ENCODE measurements at places on chromosomes 3 and 15. TPM values are rescaled to one million over a fixed set of nuclear protein-coding genes. Genes with fewer than 3 reads are reported as not detected.

CDHR4 gene
- total RNA-seq, result 0.26 TPM

TRPM1 gene
- total RNA-seq, result not detected

REC114 gene
- total RNA-seq, result not detected

AGBL1 gene
- not detected for total RNA-seq

GOLIM4 gene
- 21.0 TPM for total RNA-seq

GOLGA6D gene
- not detected for total RNA-seq

VILL gene
- total RNA-seq, result 10.4 TPM

LYSMD2 gene
- 8.0 TPM for total RNA-seq

NR1I2 gene
- 5.4 TPM for total RNA-seq

SEMA3G gene
- 13.2 TPM for total RNA-seq

HGD gene
- total RNA-seq, result 14.2 TPM

OR5AC2 gene
- not detected for total RNA-seq

CLCN2 gene
- total RNA-seq, result 7.5 TPM

CD80 gene
- total RNA-seq, result 0.26 TPM

NEK11 gene
- 10.2 TPM for total RNA-seq

GOLGA8J gene
- not detected for total RNA-seq

RARRES1 gene
- total RNA-seq, result 18.4 TPM

SPESP1 gene
- 2.1 TPM for total RNA-seq

EXD1 gene
- total RNA-seq, result not detected

CHRNB4 gene
- not detected for total RNA-seq

CPA3 gene
- 5.7 TPM for total RNA-seq

PLAAT1 gene
- total RNA-seq, result not detected

MNS1 gene
- 1.6 TPM for total RNA-seq

MORC1 gene
- total RNA-seq, result not detected

ARHGEF26 gene
- 17.1 TPM for total RNA-seq

SLC28A2 gene
- total RNA-seq, result not detected

SLC2A2 gene
- total RNA-seq, result 2.9 TPM

CLRN1 gene
- not detected for total RNA-seq

DNAH1 gene
- 14.8 TPM for total RNA-seq

LXN gene
- 3.3 TPM for total RNA-seq

DUT gene
- total RNA-seq, result 71.1 TPM

ILDR1 gene
- total RNA-seq, result 4.6 TPM

CYP1A1 gene
- 1.6 TPM for total RNA-seq

CEP63 gene
- total RNA-seq, result 19.2 TPM

SLC30A4 gene
- total RNA-seq, result 2.0 TPM

CHRM5 gene
- not detected for total RNA-seq

FAM227B gene
- total RNA-seq, result not detected

PIGBOS1 gene
- 16.1 TPM for total RNA-seq

MYLK gene
- total RNA-seq, result 7.6 TPM

SLC6A11 gene
- 0.52 TPM for total RNA-seq

CX3CR1 gene
- total RNA-seq, result 1.3 TPM
